ENCODE measurements at places on chromosomes 3 and 15.

DNA sequence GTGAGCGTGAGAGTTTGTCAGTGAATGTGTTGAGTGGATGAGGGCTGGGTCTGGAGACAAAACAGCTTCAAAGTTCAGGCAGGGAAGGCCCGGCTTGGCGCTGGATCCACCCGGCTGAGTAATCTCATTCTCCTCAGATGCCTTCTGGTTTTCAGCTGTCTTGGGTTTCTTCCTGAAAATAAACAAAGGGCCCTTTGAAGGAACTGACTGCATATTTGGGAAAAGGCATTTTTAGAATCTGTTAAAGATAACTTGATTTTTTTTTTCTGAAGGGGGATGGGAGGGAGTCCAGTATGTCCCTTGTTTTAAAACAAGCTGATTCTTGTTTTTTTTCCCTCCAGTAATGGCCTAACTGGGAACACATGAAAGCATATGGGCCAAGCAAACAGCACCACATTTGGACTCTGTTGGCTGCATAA, 86.4 kb downstream of the TIGIT start:
- no peak for DNase-seq

DNA sequence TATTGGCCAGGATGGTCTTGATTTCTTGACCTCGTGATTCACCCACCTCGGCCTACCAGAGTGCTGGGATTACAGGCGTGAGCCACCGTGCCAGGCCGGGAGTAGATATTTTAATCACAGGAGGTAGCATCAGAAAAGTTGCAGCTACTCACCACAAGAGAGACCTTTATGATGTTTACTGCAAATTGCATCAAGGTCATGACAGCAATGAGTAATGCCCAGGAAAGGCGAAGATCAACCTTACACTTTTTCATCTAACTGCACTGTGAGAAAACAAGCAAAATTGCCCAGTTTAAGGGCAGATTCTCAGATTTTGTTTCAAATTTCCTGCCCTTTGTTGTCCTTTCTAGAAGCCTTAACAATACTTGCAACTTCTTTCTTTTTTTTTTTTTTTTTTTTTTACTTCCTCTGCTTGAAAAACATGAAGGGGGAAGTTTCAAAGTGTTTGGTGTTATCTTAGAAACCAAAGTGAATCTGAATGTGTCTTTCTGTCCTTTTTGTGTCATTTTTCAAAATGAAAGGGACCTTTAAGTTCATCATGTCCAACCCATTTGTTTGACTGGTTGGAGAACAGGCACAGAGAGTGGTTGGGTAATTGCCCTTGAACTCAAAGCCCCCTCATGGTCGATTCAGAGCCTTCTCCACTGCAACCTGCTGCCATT, 25.0 kb downstream of the TGFBR2 start:
- DNase-seq = no peak

GRCh38 chr3:151219056-151219455, 16.0 kb upstream of the GPR171 start:
- no peak for DNase-seq

GRCh38 chr3:71066849-71067261, 516.7 kb downstream of the FOXP1 start:
- no peak for DNase-seq

- DNase-seq = no peak
These were observed 106.3 kb upstream of the RNU6-1 start for GRCh38 chr15:67945951-67946700.

DNA sequence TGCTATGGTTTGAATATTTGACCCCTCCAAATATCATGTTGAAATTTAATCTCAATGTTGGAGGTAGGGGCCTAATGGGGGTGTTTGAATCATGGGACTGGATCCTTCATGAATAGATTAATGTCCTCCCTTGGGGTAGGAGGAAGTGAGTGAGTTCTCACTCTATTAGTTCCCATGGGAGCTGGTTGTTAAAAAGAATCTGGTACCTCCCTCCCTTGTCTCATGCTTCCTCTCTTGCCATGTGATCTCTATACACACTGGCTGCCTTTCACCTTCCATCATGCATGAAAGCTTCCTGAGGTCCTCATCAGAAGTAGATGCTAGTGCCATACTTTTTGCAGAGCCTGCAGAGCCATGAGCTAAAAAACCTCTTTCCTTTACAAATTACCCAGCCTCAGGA, 177.7 kb upstream of the MCTP2 start:
- no peak for DNase-seq

DNA sequence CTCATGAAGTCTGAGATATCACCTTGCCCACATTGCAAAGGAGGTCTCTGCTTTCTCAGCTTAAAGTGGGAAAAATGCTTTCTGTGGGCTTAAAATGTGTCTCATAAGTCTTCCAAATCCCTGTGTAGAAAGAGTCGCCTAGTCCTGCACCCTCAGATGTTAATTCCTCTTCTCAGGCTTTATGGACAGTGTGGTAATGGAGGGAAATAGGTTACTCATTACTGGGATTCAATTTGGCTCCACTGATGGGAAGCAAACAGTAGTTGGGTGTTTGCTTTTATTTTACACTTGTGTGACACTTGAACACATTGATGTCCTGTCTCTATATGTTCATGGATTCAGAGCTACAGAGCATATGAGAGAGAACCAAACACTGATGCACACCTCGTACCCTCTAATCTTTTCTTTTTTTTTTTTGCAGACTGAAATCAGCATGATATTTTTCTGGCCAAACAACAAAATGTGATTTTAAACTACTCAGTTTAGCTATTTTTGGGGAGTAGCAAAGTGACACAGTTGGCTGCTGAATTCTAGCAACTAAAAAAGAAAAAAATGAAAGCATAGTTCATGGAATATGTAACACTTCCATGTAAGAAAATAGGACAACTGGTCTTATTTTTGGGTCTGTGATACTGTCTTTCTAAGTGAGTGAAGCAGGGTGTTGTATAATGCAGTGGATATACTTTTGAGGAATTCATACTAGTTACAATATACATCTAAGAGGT, 8.6 kb downstream of the PTPRG start:
- DNase-seq = no peak
